ENCODE measurements at places on chromosomes 1 and 21.

DNA sequence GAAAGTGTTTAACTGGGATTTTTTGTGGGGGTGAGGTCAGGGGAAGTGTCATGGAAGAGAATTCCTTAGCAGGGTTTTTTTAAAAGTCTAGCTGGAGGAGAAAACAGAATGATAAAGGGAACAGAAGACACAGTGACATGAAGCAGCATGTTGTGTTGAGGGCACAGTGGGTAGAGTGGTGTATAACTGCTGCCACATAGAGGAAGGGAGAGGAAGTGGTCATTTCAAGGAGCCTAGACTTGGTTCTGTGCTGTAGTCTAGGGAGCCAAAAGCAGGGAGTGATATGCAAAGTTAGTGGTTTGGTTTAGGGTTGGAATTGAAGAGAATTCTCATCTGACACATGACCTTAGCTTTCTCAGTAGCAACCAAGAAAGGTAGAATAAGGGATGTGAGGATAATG lies 10.2 kb downstream of the EEIG2 start:
- DNase-seq = peak; percentile 5

DNA sequence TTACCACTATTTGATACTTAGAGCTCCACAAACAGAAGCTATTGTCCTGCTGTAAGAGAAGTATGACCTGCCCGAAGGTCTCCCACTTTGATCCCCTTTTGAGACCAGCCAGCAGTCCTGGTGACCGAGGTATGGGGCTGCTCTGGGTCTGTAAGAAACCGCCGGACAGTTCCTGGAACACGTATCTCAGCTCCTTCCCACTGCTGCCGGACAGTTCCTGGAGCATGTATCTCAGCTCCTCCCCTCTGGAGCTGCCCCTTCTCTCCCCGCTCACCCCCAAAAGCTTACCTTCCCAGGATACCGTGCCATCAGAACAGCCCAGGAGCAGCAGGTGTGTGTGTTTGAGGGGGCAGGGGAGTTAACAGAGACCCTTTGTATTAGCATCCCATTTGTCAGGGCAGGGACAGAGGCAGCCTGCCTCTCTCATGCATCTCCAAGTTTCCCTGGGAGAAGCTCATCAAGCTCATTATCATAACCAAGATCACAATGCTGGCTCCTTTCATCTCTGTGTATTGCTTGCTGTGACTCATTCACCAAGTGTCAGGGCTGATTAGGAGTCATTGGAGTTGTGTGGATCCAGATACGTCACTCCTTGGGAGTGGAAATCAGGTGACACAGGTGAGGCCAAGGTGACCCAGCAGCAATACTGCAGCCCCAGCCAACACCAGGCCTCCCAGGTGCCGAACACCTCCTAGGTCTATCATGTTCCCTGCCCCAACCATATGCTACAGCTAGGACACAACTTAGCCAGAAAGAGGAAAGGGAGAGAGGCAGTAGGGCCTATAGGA lies 25.3 kb downstream of the OPTC start:
- DNase-seq = no peak

- no peak for DNase-seq
These were observed 1.6 kb downstream of the ST6GALNAC5 start for GRCh38 chr1:76868916-76869315.

- peak; percentile 73 for DNase-seq
These were observed 56.7 kb downstream of the MRPS6 start for GRCh38 chr21:34129901-34130715.

GRCh38 chr1:50658459-50659076 lies 235.3 kb upstream of the DMRTA2 start:
- no peak for DNase-seq

DNA sequence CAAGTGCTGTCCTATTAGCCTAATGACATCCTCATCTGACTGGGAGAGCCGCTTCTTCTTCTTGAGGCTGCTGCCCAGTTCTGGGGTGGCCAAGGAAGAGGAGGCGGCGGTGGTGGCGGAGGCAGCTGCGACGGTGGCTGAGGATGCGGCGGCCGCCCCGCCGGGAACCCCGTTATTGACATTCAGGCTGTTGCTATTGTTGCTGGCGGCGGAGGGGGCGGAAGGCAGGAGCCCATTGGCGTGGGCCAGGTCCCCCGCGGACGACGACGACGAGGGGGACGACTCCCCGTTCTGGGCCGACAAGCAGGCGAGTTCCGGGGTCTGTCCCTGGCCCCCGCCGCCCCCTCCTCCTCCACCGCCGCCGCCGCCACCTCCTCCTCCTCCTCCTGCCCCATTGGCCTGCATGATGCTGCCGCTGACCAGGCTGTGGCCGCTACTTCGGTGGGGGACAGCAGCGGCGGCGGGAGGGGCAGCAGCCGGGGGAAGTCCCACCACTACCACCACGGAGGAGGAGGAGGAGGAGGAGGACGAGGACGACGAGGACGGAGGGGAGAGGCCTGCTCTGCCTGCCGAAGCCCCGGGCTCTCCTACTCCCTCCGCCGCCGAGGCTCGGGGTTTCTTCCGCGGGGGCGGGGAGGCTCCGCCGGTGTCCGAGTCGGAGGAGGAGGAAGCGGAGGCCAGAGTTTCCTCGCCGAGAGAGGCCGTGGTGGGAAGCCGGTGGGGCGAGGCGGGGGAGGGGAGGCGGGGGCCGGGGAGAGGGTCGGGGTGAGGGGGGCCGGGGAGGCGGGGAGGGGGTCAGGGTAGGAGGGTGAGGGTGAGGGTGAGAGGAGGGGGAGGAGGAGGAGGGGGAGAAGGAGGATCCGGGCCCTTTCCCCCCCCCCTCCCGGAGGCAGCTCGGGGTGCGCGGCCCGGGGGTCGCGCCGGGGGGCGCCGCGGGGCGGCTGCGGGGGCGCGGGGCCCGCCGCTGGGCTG lies 610 bp downstream of the WDR26 start:
- no peak for DNase-seq

DNA sequence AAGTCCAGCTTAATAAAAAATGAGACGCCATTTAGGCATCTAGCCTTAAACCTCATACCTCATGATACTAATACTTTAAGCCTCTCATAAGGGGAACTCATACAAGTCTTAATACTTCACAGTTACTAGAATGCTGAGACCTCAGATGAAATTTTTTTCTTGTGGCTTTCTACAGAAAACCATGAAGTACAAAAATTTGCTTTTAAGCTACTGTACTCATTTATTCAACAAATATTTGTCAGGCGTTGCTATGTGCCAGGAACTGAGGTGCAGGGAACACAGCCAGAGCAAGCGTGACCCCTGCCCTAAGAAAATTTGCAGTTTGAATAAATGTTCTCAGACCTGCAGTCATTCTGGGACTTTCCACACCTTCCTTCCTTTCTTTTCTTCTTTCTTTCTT lies 150.6 kb downstream of the MRPL39 start:
- no peak for DNase-seq

- no peak for DNase-seq
These were observed 50.7 kb downstream of the ARHGEF16 start for GRCh38 chr1:3505161-3505560.

DNA sequence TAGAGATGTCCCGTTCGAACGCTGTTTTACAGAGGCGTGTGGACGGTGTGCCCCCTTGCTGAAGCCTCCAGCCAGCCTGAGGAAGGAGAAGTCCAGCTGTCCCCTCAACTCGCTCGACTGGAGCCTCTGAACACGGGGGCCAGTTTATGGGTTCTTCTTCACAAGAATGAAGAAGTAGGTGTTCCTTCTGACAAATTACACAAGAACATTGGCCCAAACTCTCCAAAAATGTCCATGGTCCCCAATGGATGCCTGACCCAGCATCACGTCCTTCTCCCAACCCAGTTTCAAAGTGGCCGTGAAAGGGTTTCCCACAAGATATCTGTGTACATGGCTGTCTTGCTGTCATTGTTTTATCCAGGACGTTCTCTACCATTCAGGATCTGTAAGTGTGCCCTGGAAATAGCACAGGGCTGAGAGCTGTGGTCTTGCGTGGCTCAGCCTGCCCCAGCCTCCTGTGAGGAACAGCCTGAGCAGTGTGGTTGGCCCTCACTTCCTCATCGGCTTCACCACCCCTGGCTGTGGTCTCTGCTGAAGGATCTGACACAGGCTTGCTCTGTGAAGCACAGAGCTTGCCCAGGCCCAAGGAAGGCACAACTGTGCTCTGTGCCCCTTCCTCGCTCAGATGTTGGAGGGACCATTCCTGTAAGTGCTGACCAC lies 1.0 kb upstream of the S100B start:
- DNase-seq = no peak

- peak; percentile 15 for DNase-seq
These were observed 34.1 kb upstream of the BTG2 start for GRCh38 chr1:203271018-203271743.

- DNase-seq = no peak
These were observed 10.4 kb downstream of the HYI start for GRCh38 chr1:43443197-43443946.

GRCh38 chr1:177091040-177091439 lies 73.5 kb downstream of the ASTN1 start:
- DNase-seq = no peak

DNA sequence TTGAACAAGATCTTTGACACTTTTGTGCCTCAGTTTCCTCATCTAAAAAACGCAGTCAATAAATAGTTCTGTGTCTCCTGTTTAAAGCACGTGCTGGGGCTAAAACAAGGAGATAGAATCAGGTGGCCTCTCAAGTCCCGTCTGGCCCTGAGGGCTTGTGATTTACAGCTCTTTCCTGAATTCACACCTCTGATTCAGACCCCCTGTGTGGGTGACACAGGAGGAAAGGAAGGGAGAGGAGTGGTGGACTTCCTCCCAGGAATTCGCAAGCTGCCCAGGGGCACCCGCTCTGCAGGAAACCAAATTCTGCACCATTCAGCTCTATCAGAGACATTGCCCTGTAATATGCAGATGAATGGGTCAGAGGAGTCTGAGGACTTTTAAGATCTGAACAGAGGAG lies 5.2 kb upstream of the PRR9 start:
- DNase-seq = no peak

DNA sequence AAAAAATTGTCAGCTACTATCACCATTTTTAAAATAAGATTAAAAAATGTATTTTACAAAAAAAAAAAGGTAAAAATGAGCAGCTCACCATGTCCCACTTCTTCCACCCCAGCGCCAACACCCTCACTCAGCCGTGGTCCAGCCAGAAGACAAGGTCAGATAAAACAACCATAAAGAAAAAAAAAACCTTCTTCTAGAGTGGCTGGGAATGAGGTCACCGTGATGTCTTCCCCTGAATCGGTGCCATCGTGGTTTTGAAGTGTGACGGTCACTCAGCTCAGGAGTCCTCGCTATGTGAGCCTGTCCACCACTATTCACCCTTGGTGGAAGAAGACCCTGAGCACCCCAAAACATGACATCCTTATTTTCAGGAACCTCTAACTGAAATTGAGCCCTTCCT lies 38.1 kb downstream of the B3GALT5 start:
- DNase-seq = no peak

- DNase-seq = no peak
These were observed 285.6 kb upstream of the FMN2 start for GRCh38 chr1:239805851-239806772.

GRCh38 chr1:221334062-221334461 lies 407.8 kb downstream of the DUSP10 start:
- DNase-seq = no peak

DNA sequence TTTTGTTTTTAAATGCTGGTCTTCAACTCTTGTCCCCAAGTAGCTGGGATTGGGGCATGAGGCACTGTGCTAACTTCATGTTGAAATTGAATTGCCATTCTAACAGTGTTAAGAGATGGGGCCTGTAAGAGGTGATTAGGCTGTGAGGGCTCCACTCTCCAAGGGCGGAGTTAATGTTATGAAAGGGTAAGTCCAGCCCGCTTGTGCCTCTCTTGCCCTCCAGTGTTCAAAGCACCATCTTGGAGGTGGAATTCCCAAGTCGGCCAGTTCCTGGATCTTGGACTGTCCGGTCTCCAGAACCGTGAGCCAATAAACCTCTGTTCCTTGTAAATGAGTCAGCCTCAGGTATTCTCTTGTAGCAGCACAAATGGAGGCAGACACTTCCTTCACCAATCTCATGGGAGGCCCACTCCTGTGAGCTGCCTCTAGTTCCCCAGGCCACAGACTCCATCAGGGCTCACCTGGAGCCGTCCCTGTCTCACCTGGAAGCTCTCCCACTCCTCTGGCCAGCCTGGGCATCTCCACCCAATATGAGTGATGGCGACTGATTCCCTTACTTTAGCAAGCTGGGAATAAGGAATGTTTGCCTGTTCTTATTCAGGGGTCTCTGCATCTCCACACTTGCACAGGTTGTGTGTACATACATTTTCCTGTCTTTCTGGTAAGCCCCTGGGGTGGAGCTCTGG lies 15.5 kb downstream of the IBA57 start:
- DNase-seq = no peak

DNA sequence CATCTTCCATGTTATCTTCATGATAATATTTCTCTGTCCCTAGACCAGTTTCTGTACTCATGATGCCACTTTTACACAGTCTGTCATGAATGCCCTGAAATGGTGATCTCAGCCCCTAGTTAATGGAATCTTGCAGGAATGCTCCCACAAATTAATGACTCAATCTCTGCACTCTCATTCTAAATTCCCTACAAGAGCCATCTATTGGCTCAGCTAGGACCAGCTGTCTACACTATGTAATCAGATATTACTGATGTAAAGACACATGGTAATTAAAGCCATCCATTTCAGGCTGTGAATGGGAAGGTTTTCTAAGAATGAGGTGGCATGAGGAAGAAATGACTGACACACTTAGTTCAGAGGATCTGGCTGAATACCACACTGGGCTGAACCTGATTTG lies 199.1 kb upstream of the KCND3 start:
- DNase-seq = peak; percentile 2

- no peak for DNase-seq
These were observed 65.1 kb downstream of the KCNK1 start for GRCh38 chr1:233679030-233679429.

GRCh38 chr1:53552981-53553733 lies 94.0 kb downstream of the DMRTB1 start:
- DNase-seq = no peak

DNA sequence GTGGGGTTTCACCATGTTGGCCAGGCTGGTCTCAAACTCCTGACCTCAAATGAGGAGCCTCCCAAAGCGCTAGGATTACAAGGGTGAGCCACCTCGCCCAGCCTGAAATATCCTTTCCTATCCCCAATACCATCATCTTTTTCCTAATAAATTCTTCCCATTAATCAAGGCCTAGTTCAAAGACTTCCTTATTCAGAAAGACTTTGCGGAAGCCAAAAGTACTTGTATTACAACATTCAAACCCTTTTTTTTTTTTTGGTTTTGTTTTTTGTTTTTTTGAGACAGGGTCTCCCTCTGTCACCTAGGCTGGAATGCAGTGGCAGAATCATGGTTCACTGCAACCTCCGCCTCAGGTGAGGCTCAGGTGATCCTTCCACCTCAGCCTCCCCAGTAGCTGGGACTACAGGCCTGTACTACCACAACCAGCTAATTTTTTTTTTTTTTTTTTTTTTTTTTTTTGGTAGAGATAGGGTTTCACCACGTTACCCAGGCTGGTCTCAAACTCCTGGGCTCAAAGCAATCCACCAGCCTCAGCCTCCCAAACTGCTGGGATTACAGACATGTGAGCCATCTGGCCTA lies 7.6 kb downstream of the SLC19A2 start:
- no peak for DNase-seq

- no peak for DNase-seq
These were observed 101.8 kb downstream of the CLIC6 start for GRCh38 chr21:34770576-34770975.

DNA sequence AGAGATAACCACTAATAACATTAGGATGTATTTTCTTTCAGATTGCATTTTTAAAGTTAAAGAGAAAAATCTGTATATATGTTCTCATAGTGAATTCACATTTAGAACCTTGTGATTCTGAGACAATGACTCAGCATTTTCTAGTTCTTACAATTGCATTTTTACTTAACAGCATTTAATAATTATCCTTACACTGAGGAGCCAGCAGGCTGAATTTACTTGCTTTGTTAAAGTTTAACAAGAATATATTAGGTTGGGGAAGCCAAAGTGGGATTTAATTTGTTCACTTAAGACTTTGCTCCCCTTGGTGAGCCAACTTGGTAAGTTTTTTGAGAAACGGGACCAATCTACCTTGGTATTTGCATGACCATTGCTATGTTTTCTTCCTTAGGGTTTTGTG lies 4.5 kb downstream of the PATJ start:
- DNase-seq = no peak
